ENCODE measurements at places on chromosomes 16 and 17.
A peak's percentile ranks its signal among the peaks of the same experiment; 100 is the strongest.

DNA sequence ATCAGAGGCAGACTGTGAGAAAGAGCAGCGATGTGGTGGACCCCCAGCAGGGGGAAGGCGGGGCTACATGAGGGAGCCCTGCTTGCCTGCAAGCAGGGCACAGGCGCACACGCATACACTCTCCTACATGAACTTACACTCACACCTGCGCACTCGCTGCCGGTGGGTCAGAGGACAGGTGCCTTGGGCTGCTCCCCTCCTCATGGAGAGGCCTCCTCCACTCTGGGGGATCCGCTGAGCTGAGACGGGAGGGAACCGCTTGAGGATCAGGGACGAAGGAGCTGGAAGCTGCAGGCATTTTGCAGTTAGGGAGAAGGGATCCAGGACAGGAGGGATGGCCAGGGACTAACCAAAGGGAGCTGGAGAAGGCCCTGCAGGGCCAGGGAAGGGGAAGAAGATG lies 14.2 kb downstream of the OSBPL7 start:
- no peak for DNase-seq

DNA sequence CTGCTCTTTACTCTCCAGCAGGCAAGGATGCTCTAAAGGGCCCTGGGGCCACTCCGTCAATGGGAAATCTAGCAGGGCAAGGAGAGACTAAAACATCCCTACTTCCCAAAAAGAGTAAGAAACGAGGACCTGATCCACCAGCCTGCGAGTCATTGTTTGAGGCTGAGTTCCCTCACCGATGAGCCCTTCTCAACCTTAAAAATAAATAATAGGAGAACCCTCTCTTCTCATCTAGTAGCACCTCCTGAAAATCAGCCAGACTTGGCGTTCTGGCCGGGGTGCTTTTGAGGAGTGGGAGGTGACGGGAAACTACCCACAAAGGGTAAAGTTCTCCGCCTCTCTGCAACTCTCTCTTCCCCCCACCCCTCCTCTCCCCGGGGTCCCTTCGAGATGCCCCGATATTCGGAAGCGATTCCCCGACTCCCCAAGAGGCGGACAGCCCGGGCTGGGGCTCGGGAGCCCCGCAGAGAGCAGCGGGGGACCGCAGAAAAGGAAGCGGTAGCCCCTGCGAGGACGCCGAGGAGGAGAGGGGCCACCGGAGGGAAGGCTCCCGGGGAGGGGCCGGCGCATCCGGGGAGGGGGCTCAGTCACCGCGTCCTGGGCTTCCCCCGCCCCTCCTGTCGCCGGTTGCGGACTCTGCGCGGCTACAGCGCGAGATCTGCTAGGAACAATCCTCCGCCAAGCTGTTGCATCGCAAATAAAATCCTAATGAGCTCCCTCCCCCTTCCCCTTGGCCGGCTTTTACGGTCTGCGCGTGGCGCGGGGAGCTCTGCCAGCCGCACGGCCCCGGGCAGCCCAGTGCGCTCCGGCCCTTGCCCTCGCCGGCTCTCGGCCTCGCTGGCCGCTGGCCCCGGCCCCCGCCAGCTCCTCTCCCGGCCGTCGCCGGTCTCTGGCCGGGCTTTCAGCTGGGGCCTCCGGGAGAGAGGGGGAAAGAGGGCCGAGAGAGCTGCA lies 1.3 kb downstream of the HOXB9 start:
- no peak for DNase-seq

DNA sequence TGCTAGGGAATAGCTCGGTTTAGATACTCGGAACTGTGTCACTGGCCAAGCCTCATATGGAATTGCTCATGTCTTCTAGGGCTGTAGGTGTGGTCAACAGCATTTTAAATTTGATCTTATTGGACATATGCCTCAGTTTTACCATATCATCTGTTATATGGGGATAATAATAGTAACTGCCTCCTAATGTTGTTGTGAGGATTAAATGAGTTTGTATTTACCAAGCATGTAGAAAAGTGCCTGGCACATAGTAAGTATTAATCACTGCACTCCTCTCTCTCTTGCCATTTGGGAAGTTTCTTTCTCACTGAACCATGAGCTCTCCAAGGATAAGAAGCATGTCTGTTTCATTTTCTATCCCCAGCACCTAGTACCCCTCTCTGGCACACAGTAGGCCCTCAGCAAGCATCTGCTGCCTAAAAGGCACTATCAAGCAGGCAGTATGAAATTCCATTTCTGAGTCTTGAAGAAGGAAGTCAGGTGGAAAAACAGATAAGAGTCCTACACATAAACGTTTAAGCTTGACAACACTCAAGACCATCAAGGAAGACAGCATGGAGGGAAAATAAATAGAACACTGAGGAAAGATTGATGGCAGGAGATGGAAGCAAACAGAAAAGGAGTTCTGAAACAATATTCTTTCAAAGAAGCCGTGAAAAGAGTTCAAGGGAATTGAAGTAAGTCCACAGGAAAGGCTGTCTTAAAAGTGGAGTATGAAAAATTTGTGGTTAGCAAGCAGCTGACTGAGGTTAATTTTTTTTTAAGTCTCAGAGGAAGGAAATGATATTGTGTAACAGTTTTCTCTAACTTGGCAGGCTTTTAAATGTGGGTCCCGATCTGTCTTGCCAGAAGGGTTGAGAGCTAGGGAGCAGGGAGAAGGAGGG lies 2.2 kb upstream of the ATP6V0A1 start:
- peak; percentile 42 for DNase-seq

GRCh38 chr16:75298267-75298666 lies 46.8 kb upstream of the BCAR1 start:
- no peak for DNase-seq
